Spinal cord (tissue), 10 donors: ENCODE measurements at places on chromosomes 13 and 19. TPM values are rescaled to one million over a fixed set of nuclear protein-coding genes. Genes with fewer than 3 reads are reported as not detected.

- no peak for DNase-seq
- peaks cover 23% of the 10 kb centered on the region for H3K36me3 ChIP-seq
- H3K4me3 ChIP-seq: peak overlapping the region; percentile 71
- no peak overlapping the region for H3K27ac ChIP-seq
- peaks cover 5% of the 10 kb centered on the region for H3K4me1 ChIP-seq
Measured at GRCh38 chr19:56405062-56405461, 930 bp downstream of the ZNF583 start.

DNA sequence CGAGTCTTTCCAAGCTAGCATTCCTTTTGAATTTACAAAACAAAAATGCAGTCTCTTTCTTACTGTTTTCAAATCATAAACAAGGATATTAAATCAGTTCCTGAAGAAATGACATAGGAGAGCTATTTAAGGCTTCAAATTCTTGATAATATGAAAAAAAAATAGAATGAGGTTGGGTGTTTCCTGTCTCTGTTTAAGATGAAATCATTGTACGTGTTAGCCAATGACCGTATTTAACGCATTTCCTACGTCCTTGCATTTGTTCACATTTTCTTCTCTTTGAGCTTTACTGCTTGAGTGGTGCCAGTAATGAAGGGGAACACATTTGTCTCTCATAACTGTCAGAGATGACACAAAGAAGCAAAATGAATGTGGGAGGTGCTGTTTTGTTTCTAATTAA, 821.3 kb downstream of the DIAPH3 start:
- H3K4me1 ChIP-seq: no peaks in the 10 kb centered on the region
- H3K27ac ChIP-seq: no peak overlapping the region
- no peaks in the 10 kb centered on the region for H3K27me3 ChIP-seq
- H3K4me3 ChIP-seq: no peak overlapping the region
- no peak for DNase-seq

DNA sequence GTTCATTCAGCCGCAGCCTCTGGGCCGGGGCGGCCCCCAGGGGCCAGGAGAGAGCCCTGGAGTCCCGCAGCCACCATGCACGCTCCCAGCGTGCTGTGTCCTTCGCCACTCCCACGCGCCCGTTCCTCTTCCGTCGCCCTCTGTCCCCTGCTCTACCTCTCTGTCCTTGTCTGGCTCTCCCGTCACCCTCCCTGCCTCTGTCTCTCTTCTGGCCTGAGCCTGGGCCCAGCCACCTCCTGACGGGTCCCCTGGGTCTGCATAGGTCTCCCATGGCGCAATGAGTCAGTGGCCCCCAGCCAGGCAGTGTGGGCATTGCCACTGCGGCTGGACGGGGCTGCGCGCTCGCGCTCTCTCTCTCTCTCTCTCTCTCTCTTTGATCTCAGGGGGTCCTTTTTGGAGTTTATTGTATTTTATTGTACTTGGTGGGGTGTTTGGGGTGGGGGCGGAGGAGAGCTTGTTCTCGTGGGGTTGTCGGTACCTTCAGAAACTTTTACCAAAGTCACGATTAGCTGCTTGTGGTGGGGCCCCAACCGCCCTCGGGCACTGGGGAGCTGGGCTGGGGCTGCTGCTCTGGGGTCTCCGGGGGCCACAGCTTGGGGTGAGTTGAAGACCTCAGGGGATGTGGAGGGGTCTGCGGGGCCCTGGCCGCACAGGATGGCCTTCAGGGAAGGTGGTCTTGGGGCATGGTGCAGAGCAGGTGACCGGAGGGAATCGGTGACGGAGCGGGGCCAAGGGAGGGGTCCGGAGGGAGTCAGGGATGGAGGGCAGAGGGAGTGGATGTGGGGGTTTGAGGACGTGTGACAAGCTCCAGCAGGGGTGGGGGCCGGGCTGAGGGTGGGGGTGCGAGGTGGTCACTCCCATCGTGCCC, 1.7 kb upstream of the TGFBR3L start:
- no peak overlapping the region for H3K4me3 ChIP-seq
- no peak for DNase-seq

DNA sequence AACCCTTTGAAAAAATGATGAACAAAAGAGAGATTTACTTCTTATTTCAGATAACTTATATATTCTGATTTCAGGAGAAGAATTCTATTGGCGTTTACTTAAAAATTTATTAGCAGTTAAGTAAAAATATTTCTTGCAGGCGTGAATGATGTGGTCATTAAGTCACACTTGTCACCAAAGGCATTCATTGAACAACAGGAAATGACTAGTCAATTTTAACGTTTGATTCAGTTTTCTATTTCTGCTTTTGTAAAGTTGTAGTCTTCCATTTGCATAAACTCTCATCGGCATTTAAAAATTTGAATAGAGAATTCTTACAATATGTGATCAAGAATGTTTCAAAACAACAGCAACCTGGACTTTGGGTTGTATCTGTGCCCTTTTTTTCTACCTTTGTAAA, 83.4 kb downstream of the GPR12 start:
- DNase-seq: no peak
- H3K4me1 ChIP-seq: peaks cover 4% of the 10 kb centered on the region
- no peak overlapping the region for H3K27ac ChIP-seq
- H3K27me3 ChIP-seq: no peaks in the 10 kb centered on the region
- peaks cover 23% of the 10 kb centered on the region for H3K36me3 ChIP-seq
- no peak overlapping the region for H3K4me3 ChIP-seq

- peak overlapping the region; percentile 1 for H3K27ac ChIP-seq
- H3K4me3 ChIP-seq: no peak overlapping the region
- H3K4me1 ChIP-seq: peaks cover 7% of the 10 kb centered on the region
- DNase-seq: no peak
Measured at GRCh38 chr13:41645331-41645730, 188.0 kb downstream of the RGCC start.

GRCh38 chr19:27654266-27654990, 1558.5 kb downstream of the UQCRFS1 start:
- no peak overlapping the region for H3K27ac ChIP-seq
- no peaks in the 10 kb centered on the region for H3K27me3 ChIP-seq
- H3K36me3 ChIP-seq: no peaks in the 10 kb centered on the region
- no peak overlapping the region for H3K4me3 ChIP-seq

DNA sequence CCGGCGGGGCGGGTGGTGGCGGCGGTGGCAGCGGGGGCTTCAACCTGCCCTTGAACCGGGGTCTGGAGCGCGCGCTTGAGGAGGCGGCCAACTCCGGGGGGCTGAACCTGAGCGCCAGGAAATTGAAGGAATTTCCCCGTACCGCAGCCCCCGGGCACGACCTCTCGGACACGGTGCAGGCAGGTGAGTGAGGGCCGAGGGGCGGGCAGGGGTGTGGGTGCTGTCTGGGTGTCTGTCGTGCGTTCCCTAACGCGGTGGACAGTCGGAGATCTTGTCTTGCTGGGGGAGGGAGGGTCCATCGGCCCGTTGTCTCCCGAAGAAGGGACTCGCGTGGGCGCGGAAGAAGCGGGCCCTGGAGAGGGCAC, 533 bp downstream of the LRCH1 start:
- no peaks in the 10 kb centered on the region for H3K36me3 ChIP-seq
- no peak for DNase-seq
- peak overlapping the region; percentile 91 for H3K4me3 ChIP-seq
- peaks cover 19% of the 10 kb centered on the region for H3K4me1 ChIP-seq

- peak overlapping the region; percentile 59 for H3K4me3 ChIP-seq
- no peak for DNase-seq
- H3K4me1 ChIP-seq: peaks cover 21% of the 10 kb centered on the region
- H3K27me3 ChIP-seq: no peaks in the 10 kb centered on the region
- H3K27ac ChIP-seq: no peak overlapping the region
Measured at GRCh38 chr13:42038661-42039456, 9.6 kb upstream of the DGKH start.

- H3K4me3 ChIP-seq: no peak overlapping the region
- DNase-seq: no peak
- no peaks in the 10 kb centered on the region for H3K36me3 ChIP-seq
- no peaks in the 10 kb centered on the region for H3K27me3 ChIP-seq
Measured at GRCh38 chr13:39494006-39494405, 109.0 kb downstream of the LHFPL6 start.

DNA sequence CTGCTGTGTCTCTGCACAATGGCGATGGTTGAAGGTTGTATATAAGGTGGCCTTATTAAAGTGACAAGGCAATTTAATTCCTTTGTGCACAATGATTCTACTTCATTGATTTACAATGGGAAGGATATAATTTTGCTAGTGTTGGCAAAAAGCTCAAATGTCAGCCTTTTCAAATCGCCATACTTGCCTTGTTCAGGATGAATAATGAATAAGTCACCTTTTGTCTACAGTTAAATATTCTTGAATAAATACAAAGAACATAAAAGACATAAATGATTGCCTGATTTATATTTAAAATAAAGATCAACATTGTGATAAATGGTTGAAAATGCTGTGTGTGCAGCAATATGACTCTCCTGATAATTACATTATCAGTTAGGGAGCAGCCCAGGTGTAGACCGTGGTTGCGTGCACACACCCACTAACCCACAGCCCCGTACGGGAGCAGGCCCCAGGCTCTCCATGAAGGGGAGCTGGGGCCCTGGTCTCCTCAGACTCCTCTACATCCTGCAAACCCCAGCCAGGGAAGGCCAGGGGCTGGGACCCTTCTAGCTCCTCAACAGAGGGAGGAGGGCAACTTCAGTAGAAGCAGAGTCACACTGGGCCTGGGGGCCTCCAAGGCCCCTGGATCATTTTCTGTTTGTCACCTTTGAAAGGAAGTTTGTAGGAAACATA, 64.9 kb downstream of the TEX29 start:
- H3K27ac ChIP-seq: no peak overlapping the region
- H3K4me3 ChIP-seq: no peak overlapping the region
- no peaks in the 10 kb centered on the region for H3K36me3 ChIP-seq
- no peak for DNase-seq
- H3K27me3 ChIP-seq: no peaks in the 10 kb centered on the region
- peaks cover 10% of the 10 kb centered on the region for H3K4me1 ChIP-seq

DNA sequence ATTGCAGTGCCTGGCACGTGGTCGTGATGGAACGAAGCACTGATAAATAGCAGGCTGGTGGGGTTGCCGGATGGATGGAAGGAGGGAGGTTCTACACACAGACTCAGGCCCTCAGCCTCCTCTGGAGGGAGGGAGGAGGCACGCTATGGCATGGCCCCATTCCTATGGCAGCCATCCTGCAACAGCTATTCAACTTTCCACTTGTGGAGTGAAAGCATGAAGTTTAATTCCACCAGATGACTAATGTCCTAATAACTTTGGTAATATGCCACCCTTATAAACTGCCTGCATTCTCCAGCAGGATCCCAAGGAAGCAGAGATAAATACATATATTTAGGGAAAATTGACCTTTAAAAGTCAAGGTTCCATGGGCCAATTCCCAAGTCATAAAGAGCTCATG, 92.4 kb downstream of the KL start:
- H3K27me3 ChIP-seq: no peaks in the 10 kb centered on the region
- no peak overlapping the region for H3K27ac ChIP-seq
- H3K4me1 ChIP-seq: peaks cover 10% of the 10 kb centered on the region
- no peak for DNase-seq
- H3K36me3 ChIP-seq: peaks cover 36% of the 10 kb centered on the region

- H3K4me1 ChIP-seq: no peaks in the 10 kb centered on the region
- H3K27me3 ChIP-seq: no peaks in the 10 kb centered on the region
- H3K27ac ChIP-seq: no peak overlapping the region
Measured at GRCh38 chr13:67306742-67307141, 76.6 kb upstream of the PCDH9 start.

- peaks cover 9% of the 10 kb centered on the region for H3K36me3 ChIP-seq
- no peak for DNase-seq
- H3K27ac ChIP-seq: no peak overlapping the region
- H3K27me3 ChIP-seq: no peaks in the 10 kb centered on the region
Measured at GRCh38 chr19:32407004-32407992, 1.7 kb downstream of the DPY19L3 start.

ZNF682 gene
- total RNA-seq: 10.2 TPM

SHKBP1 gene
- 9.6 TPM for total RNA-seq

AKAP8L gene
- total RNA-seq: 50.2 TPM

POU4F1 gene
- 1.6 TPM for total RNA-seq

SIGLECL1 gene
- not detected for total RNA-seq

SPTBN4 gene
- total RNA-seq: 13.9 TPM

SCN1B gene
- total RNA-seq: 5.8 TPM

MEF2B gene
- total RNA-seq: 0.88 TPM
